ENCODE measurements at places on chromosomes 3 and 15. TPM values are rescaled to one million over a fixed set of nuclear protein-coding genes. Genes with fewer than 3 reads are reported as not detected.

GRCh38 chr3:11212299-11212608 is 58.0 kb downstream of the HRH1 start:
- H3K27ac ChIP-seq, result no peak overlapping the region
- H3K27me3 ChIP-seq, result no peaks in the 10 kb centered on the region
- no peak for DNase-seq
- no peak overlapping the region for H3K4me3 ChIP-seq
- no peaks in the 10 kb centered on the region for H3K4me1 ChIP-seq

DNA sequence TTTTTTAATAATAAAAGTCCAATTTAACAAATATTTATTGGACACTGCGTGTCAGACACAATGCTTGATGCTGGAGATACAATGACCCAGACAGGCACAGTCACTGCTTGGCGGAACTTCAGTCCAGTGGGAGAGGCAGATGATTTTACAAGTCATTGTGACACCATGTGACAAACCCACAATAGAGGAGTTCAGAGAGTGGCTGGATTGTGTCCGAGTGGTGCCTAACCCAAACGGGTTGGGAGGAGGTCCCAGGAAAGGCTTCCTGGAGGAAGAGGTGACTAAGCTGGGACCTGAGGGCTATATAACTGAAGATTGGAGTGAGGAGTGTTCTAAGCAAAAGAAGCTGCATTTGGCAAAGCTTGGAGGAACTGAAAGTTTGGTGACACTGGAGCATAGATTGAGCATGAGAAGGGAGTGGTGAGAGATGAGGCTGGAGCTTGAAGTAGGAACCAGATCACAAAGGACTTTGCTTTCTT is 41.4 kb downstream of the CRTC3 start:
- no peaks in the 10 kb centered on the region for H3K36me3 ChIP-seq
- H3K4me1 ChIP-seq, result no peaks in the 10 kb centered on the region
- no peak overlapping the region for H3K4me3 ChIP-seq
- peak; percentile 60 for DNase-seq
- peak overlapping the region; percentile 27 for H3K27ac ChIP-seq

GRCh38 chr3:7581831-7582230 is 720.9 kb downstream of the GRM7 start:
- H3K27me3 ChIP-seq, result no peaks in the 10 kb centered on the region
- no peak overlapping the region for H3K4me3 ChIP-seq
- H3K4me1 ChIP-seq, result no peaks in the 10 kb centered on the region
- no peaks in the 10 kb centered on the region for H3K36me3 ChIP-seq
- no peak overlapping the region for H3K27ac ChIP-seq
- no peak for DNase-seq

- H3K27me3 ChIP-seq, result no peaks in the 10 kb centered on the region
- DNase-seq, result no peak
- H3K27ac ChIP-seq, result no peak overlapping the region
Measured at GRCh38 chr3:167895684-167896083, 160.2 kb downstream of the SERPINI1 start.

DNA sequence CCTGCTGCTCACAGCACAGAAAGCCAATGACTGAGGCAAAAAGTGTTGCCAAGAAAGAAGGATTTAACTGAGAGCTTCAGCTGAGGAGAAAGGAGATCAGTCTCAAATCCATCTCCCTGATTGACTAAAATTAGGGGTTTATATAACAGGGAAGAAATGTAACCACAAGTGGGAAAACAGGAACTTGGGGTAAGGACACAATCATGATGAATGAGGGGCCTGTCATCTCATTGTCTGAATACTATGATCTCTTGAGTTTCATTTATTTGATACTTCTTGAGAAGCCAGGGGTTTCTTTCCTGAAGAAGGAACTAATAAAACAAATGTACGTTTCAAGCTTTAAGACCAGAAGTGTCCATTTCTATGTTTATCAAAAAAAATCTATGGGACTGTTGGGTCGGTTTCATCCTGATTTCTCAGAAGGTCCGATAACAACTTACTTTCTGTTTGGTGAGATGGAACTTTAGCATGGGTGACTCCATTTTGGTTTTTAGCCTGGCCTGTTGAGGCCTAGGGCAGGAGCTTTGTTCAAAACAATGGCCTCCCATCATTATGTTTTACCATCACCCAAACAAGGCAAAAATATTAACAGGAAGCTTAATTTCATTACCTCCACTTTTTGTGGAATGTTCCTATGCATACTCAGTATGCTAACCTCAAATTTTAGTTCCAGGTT is 76.6 kb upstream of the PIAS1 start:
- no peak for DNase-seq
- no peaks in the 10 kb centered on the region for H3K27me3 ChIP-seq
- H3K27ac ChIP-seq, result no peak overlapping the region
- no peak overlapping the region for H3K4me3 ChIP-seq

DNA sequence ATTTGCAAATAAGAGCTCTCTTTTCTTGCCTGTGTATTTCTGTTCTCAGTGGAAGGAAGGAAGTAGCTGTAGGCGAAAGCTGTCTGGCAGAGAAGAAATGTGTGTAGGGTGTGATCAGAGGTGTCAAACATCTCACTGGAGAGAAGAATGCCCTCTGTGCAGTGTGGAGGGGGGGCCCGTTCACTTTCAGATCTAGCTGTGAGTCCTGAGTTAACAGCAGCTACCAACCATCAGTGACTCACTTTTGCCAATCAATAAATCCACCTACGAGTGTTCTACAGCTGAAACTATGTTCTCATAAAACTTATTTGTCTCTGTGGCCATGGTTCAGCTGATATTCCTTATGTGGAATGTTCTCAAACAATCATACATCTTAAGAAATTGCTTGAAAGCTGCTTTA is 103.7 kb downstream of the FRMD4B start:
- H3K36me3 ChIP-seq, result no peaks in the 10 kb centered on the region
- no peak overlapping the region for H3K27ac ChIP-seq
- no peaks in the 10 kb centered on the region for H3K27me3 ChIP-seq
- H3K4me1 ChIP-seq, result no peaks in the 10 kb centered on the region
- DNase-seq, result no peak

GRCh38 chr15:90915216-90915807 is 12.2 kb downstream of the MAN2A2 start:
- H3K4me1 ChIP-seq, result no peaks in the 10 kb centered on the region
- H3K27ac ChIP-seq, result no peak overlapping the region
- H3K27me3 ChIP-seq, result no peaks in the 10 kb centered on the region
- DNase-seq, result no peak
- H3K36me3 ChIP-seq, result peaks cover 20% of the 10 kb centered on the region

GRCh38 chr15:82108489-82109078 is 62.8 kb upstream of the MEX3B start:
- H3K27ac ChIP-seq, result no peak overlapping the region
- H3K4me3 ChIP-seq, result no peak overlapping the region
- H3K36me3 ChIP-seq, result no peaks in the 10 kb centered on the region
- no peaks in the 10 kb centered on the region for H3K27me3 ChIP-seq

- no peak for DNase-seq
- H3K27ac ChIP-seq, result no peak overlapping the region
- no peaks in the 10 kb centered on the region for H3K36me3 ChIP-seq
- no peak overlapping the region for H3K4me3 ChIP-seq
- no peaks in the 10 kb centered on the region for H3K27me3 ChIP-seq
Measured at GRCh38 chr3:59992578-59992977, 942.8 kb upstream of the CFAP20DC start.

DNA sequence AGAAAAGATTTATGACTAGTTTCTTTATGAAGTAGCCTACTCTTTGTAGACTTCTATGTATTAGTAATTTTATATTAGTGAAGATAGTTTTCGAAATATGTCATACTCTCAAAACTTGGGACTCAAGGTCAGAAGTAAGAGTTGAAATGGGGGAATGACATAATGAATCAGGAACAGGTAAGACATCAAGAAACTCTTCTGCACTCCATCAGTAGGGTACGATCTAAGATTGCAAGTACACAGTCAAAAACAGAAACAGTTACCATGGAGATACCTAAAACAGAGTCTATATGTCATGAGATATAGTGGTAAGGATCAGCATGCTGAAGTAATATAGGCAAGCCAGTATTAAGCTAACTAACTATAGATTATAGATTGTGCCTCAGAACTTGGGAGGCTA is 187.0 kb upstream of the MLF1 start:
- DNase-seq, result no peak
- no peak overlapping the region for H3K27ac ChIP-seq
- H3K4me1 ChIP-seq, result no peaks in the 10 kb centered on the region

DNA sequence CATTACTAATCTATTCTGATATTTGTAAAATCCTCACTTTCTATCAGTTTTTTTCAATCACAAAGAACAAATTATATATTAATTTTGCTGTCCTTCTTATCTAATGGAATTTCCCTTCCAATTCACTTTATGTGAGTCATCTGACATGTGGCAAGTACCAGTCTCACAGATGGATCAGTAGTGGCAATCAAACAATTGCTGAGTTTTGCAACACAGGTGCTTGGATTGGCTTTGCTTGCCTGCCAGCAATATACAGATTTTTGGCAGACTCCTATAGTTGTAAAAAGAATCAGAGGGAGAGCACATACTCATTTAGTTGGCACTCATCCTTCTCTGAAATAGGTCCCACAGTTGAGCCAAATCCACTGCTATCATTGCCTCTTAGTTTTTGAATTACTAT is 83.7 kb downstream of the BCHE start:
- H3K27me3 ChIP-seq, result no peaks in the 10 kb centered on the region
- no peak overlapping the region for H3K4me3 ChIP-seq
- H3K27ac ChIP-seq, result no peak overlapping the region

- H3K27ac ChIP-seq, result no peak overlapping the region
- DNase-seq, result no peak
- no peaks in the 10 kb centered on the region for H3K27me3 ChIP-seq
- H3K36me3 ChIP-seq, result no peaks in the 10 kb centered on the region
Measured at GRCh38 chr3:67008388-67008787, 10.3 kb downstream of the KBTBD8 start.

DNA sequence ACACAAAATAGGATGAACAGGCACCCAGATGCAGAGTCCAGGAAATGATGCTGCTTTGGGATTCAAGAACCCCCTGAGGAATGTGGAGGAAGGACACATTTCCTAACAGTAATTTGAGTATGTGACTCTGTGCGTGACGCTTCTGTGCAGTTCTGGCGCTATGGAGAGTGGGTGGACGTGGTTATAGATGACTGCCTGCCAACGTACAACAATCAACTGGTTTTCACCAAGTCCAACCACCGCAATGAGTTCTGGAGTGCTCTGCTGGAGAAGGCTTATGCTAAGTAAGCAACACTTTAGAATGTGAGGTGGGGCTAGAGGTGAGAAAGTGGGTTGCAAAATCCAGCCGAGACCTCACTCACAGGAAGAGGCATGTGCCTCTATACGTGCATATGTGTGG is 28.3 kb downstream of the CAPN3 start:
- no peaks in the 10 kb centered on the region for H3K4me1 ChIP-seq
- H3K27ac ChIP-seq, result no peak overlapping the region
- no peaks in the 10 kb centered on the region for H3K27me3 ChIP-seq
- no peak for DNase-seq
- H3K4me3 ChIP-seq, result no peak overlapping the region

GRCh38 chr15:63982381-63982854 is 63.9 kb downstream of the DAPK2 start:
- H3K27me3 ChIP-seq, result no peaks in the 10 kb centered on the region
- H3K4me1 ChIP-seq, result no peaks in the 10 kb centered on the region
- H3K36me3 ChIP-seq, result no peaks in the 10 kb centered on the region
- H3K4me3 ChIP-seq, result no peak overlapping the region
- DNase-seq, result no peak

- H3K27ac ChIP-seq, result no peak overlapping the region
- H3K27me3 ChIP-seq, result peaks cover 10% of the 10 kb centered on the region
- H3K4me1 ChIP-seq, result peaks cover 4% of the 10 kb centered on the region
- no peak overlapping the region for H3K4me3 ChIP-seq
Measured at GRCh38 chr15:31303726-31304648, 22.6 kb upstream of the KLF13 start.

DNA sequence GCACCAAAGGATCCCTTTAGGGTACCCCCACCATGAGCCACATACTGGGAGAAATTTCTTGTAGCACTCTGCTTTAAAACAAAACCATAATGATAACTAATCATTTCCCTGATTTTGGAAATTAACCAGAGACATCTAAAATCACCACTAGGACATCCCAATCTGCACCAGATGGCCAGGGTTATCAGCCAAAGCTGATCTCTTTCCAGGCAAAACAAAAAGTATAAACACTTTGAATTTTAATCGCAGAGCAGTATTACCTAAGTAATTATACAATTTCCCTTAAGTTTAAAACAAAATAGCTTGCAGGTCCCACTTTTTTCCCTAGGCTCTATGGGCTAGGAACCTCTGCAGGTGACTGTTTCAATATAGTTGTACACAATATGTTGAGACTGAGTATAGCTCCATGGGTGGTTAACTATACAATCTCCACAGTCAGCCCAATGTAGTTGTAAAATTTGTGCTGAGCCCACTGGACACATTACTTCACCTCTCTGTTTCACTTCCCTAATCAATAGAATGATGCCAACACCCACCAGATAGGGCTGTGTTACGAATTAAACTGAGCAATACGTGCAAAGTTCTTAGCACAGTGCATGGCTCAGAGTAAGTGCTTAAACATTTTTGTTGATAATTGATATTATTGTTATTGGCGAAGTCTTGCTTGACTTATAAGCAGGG is 629 bp upstream of the NOX5 start:
- no peak overlapping the region for H3K27ac ChIP-seq
- H3K4me1 ChIP-seq, result no peaks in the 10 kb centered on the region
- no peak overlapping the region for H3K4me3 ChIP-seq

DNA sequence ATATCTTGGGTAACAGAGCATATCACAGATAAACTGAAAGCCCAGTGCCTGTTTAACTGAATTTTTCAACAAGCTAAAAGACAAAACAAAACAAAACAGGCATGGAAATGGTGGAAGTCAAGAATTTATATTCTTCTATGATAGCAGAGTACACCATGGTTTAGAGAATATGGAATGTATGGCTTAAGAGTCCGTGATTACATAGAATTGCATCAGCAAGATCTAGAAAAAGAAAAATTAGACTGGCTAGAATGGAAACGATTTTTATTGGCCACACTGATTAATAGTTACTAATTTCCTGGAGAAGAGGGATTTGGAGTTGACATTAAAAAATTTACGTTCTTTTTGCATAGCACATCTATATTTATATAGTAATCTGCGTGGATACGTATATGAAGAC is 435.2 kb upstream of the DPPA4 start:
- H3K4me3 ChIP-seq, result no peak overlapping the region
- H3K36me3 ChIP-seq, result no peaks in the 10 kb centered on the region
- H3K27ac ChIP-seq, result no peak overlapping the region
- no peaks in the 10 kb centered on the region for H3K4me1 ChIP-seq
- no peak for DNase-seq

DNA sequence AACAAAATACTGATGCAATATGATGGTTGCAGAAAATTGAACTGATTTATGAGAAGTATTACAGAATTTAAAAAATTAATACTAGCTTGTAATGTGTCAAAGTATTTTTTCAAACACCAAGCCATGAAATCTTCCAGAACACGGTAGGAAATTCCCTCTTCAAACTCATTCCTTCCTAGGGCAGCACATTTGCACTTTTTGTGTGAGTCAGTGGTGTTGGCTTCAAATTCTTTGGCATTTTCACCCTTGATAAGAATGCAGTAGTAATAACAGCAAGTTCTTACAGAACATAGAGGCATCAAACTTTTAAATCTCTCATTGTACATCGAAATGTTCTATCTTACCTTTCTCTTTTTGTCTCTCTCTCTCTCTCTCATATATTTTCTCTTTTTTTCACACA is 191.8 kb downstream of the CGGBP1 start:
- no peak for DNase-seq
- H3K4me3 ChIP-seq, result no peak overlapping the region
- H3K27ac ChIP-seq, result no peak overlapping the region
- no peaks in the 10 kb centered on the region for H3K36me3 ChIP-seq

The PLSCR2 gene
- not detected for total RNA-seq

The SLC28A1 gene
- total RNA-seq, result 0.59 TPM

The SKIL gene
- 53.1 TPM for total RNA-seq

The CORO2B gene
- 2.9 TPM for total RNA-seq

The CLDN18 gene
- not detected for total RNA-seq

The RPLP1 gene
- 805 TPM for total RNA-seq

The ITIH3 gene
- total RNA-seq, result 0.64 TPM

The SLITRK3 gene
- total RNA-seq, result not detected

The NAA80 gene
- 8.8 TPM for total RNA-seq
